Fibroblast of skin of right quadriceps (primary cell): ENCODE measurements at places on chromosomes 5 and 9.
A peak's percentile ranks its signal among the peaks of the same experiment; 100 is the strongest.

- DNase-seq: no peak
Measured at GRCh38 chr9:108374626-108375025, 481.2 kb downstream of the ACTL7B start.

DNA sequence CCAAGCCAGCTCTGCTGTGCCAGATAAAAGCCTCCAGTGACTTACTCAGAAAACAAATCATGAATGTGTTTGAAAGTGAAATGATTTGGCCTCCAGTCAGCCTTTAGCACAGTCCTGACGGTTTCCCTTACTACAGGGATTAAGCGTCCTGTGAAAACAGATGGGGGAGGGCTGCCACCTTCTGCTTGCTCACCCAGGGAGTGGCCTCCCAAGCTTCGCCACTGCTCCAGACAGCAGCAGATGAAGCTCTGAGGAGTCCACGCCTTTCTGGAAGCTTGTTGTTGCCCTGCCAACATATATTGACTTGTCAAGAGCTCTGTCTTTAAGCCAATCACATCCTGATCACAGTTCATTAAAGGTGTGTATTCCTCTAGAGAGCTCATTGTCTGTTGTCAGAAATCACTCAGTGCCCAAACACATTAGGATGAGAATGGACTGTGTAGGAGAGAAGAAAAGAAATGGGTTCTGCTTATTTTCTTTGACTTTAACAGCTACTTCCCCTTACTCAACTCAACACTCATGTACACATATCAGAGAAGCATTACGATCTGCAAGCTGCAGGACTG, 4.9 kb upstream of the FYB1 start:
- DNase-seq: peak; percentile 11

GRCh38 chr9:81546489-81546888, 142.9 kb downstream of the TLE1 start:
- no peak for DNase-seq

GRCh38 chr9:99818500-99818899, 3.2 kb upstream of the NR4A3 start:
- no peak for DNase-seq

DNA sequence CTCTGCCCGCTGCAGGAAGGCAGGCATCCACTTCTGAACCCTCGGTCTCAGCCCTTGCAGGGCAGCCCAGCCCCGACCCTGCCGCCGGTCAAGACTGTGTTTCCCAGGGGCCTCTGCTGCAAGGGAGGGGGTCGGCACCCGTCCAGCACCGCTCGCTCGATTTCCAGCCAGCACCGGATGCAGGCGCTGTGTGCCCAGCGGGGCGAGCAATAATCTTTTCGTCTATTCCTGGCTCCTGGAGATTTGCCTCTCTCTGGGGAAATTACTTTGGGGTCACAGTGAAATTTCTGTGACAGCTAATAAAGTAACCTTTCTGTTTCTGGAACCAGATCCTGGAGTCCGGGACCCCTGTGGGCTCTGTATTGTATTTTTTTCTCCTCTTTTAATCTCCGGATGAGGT, 155.3 kb downstream of the COL23A1 start:
- DNase-seq: no peak

DNA sequence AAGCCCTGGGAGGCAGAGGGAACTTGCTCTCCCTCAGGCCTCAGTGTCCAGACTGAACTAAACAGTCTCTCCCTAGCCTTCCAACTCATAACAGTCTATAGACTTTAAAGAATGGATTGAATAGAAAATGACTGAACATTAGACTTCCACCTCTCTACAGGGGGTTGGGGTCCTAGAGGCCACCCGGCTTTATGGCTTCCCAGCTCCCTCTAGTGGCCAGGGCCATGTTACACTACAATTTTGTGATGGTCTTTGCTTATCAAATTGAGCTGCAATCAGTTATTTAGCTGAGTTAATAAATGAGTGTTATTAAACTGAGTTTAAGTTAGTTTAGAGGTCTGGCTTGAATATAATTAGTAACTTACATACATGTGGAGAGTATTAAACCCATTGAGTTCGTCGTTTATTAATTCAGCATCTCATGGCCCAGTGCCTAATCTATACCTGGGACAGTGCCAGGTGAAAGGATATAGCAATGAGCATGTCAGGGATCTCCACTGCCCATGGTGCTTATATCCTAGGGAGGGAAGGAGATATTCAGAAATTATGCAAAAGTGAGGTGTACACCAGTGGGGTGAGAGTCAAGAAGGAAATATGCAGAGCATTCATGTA, 105.2 kb downstream of the SH3TC2 start:
- DNase-seq: peak; percentile 45

DNA sequence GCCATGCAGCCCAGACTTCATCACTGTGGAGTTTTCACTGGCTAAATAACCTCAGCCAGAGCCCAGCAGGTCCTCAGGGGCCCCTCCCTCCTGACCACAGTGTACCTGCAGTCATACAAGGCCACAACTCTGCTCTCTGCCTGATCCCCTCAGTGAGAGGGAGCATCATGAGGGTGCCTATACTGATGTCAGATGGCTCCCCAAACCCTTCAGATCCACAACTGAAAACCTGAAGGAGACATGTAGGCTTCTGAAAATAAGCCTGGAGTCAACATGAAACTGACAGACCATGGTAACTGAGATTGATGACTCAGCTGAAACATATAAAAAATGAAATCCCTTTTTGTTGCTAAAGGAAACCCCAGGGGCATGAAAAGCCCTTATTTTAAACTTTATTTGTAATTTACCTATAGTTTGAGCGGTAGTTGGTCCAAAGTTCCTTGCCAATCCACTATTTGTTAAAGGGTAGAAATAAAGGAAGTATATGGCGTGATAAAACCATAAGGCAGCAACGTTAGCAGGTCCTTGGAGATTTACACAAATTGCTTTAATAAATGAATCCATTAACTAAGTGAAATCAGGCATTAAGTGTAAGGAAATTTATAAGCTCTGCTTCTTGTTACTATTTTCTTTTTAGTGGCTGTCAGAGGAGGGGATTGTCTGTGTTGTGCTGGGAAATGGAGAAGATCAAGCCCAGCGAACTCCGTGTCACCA, 68.3 kb downstream of the FGF1 start:
- DNase-seq: no peak

GRCh38 chr5:113232221-113232620, 202.6 kb downstream of the TSSK1B start:
- no peak for DNase-seq

GRCh38 chr5:169862391-169862811, 117.9 kb downstream of the INSYN2B start:
- peak; percentile 37 for DNase-seq

- peak; percentile 31 for DNase-seq
Measured at GRCh38 chr5:90866333-90866732, 307.7 kb downstream of the ADGRV1 start.

- DNase-seq: no peak
Measured at GRCh38 chr5:113379936-113380806, 54.6 kb downstream of the TSSK1B start.

DNA sequence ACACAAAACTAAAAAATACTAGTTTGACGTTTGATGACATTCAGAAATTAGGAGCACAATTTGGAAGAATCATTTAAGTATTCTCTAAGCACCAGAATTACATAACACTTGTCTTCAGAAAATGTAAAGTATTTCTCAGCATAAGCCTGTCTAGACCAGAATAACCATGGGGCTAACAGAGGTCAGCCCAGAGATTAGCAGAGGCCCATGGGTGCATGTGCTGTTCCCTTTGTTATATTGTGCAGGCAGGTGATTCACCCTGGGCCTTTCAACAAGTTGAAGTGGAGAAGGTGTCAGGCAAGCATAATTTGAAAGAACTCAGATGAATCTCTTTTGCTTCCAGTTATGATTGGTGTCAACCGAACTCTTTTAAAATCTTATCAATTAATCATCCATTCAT, 227.9 kb downstream of the LURAP1L start:
- DNase-seq: no peak

GRCh38 chr9:116304761-116305160, 151.2 kb downstream of the PAPPA start:
- no peak for DNase-seq

GRCh38 chr5:160129841-160130240, 10.6 kb upstream of the PWWP2A start:
- no peak for DNase-seq

DNA sequence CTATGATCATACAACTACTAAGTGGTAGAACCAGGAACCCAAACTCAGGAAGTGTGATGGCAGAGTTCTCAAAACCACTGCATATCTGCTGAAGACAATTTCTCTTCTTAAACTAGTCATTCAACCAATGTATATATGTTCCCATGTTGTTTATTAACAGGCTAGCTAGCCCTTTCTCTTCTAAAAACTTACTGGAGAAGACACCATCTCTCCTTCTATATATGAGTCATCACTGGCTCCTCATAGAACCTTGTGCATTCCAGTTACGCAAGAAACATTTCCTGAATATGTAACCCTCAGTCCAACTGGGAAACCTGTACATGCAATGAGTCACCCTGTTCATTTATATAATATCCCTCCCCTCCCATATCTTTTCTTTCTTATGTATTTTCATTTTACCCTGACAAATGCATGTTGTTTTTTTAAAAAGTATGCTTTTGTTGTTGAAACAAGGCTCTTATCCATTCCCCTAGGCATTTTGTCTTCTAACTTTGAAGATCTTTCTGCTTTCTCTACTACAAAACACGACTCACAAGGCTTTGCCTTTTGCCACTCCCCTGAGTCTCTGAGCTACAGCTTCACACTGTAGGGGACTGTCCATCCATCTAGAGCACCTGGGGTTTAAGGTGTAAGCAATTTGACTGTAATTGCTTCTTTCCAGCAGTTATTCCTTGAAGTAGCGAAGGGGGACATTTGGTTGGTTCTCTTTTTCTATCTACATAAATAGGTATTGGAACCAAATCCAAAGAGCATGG, 119.5 kb downstream of the ANXA1 start:
- peak; percentile 84 for DNase-seq

DNA sequence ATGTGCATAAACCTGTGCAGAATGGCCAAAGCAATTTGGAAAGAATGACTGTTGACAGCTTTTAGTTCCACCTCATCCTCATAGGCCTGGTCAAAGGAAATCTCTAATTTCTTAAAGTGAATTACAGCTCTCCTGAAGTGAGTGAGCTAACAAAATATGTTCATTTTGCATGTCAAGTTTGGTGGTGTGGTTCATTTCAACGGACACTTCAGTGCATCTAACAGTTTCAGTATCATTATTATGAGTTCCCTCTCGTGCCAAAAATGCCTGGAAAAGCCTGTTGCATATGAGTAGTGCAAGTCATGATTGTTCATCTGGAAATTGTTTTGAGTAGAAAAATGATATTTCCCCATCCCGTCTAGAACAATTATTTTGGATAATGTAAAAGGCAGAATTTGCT, 53.2 kb upstream of the HMHB1 start:
- peak; percentile 64 for DNase-seq

DNA sequence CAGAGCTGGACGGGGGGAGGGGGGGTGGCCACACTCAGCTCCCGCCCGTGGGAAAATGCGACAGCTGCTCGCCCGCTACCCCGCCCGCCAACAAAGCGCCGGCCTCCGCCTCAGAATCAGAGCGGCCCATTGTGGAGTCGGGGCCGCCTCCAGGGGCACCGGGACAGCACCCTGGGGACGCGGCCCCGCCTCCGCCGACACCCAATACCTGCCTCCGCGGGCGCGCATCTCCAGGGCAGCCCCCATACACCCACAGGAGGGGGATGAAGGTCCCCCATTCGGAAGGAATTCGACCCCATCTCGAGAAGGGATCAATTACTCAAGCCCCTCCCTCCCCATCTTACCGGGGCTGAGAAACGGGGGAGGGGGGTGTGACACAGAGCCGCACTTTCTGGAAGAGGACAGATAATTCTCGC, 1.3 kb downstream of the NOTCH1 start:
- no peak for DNase-seq
